M059J (cell line): ENCODE measurements at places on chromosomes 16 and 17. TPM values are rescaled to one million over a fixed set of nuclear protein-coding genes. Genes with fewer than 3 reads are reported as not detected.

DNA sequence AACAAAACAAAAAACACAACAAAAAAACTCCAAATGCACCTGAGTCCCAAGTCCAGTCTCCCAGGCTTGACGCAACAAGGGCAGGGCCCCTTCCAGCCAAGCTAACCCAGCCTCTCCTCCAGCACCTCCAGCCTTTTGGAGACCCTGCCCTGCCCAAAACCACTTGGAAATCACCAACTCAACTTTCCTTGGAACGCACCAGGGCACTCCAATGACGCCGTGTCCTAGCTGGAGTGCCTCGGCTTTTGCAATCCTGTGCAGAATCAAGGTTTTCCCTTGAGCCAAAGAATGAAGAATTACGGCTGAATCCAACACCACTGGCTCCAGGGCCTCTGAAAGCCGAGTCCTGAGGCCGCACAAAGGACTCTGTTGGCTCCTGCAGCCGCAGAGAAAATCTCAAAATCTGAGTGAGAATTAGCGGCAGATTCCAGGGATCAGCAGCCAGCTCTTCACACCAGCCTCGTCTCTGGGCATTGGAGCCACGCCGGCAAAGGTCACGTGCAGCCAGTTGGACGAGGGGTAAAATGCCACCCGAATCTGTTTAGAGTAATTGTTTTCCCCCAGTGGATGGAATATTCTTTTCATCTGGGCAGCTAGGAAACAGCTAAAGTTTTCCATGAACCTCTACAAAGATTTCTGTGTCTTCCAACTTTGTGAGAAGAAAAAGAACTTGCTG lies 9.7 kb upstream of the BAIAP2 start:
- no peak for DNase-seq

- peak; percentile 64 for DNase-seq
These were observed 81.0 kb downstream of the TMEM100 start for GRCh38 chr17:55641676-55642081.

GRCh38 chr17:77749989-77750388 lies 208.5 kb upstream of the TNRC6C start:
- no peak for DNase-seq

GRCh38 chr16:7423434-7424044 lies 90.9 kb downstream of the RBFOX1 start:
- no peak for DNase-seq

MEOX1 gene
- not detected in 2 replicates for total RNA-seq
